ENCODE measurements at places on chromosomes 16 and 17. TPM values are rescaled to one million over a fixed set of nuclear protein-coding genes. Genes with fewer than 3 reads are reported as not detected.

DNA sequence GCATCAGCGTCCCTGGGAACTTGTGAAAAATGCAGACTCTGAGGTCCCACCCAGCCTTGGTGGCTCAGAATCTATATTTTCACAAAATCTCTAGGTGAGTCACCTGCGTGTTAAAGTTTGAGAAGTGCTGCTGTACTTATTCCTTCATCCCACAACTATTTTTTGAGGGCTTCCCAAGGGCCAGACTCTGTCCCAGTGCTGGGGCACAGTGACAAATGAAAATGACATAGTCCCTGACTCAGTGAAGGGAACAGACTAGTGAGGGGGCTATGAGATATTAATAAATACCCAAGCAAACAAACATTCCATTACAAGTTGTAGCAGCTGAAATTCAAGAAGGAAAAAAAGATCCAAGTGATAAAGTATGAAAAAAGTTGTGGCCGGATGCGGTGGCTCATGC lies 9.9 kb upstream of the EMP2 start:
- H3K27me3 ChIP-seq = peaks cover 11% of the 10 kb centered on the region
- H3K27ac ChIP-seq = no peak overlapping the region
- no peak for DNase-seq
- H3K4me3 ChIP-seq = no peak overlapping the region

- no peaks in the 10 kb centered on the region for H3K36me3 ChIP-seq
- no peak overlapping the region for H3K4me3 ChIP-seq
- H3K4me1 ChIP-seq = peaks cover 24% of the 10 kb centered on the region
- H3K27ac ChIP-seq = no peak overlapping the region
- DNase-seq = no peak
- H3K27me3 ChIP-seq = no peaks in the 10 kb centered on the region
Observed at GRCh38 chr17:3890878-3891219, 2.0 kb downstream of the CAMKK1 start.

DNA sequence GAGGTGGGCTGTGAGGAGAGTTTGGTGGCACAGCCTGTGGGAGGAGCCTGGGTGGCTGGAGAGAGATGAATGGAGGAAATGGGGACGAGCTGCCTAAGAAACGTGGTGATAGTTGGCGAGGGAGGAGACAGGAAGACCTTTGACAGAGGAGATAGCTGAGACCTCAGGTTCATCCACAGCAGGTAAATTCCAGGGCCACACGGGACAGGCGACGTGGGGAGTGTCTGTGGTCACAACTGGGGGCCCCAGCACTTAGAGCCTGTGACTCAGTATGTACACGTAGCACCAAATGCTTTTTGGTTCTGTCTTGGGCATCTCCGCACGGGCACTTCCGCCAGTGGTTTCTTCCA lies 7.7 kb downstream of the MINK1 start:
- H3K27ac ChIP-seq = no peak overlapping the region
- no peak overlapping the region for H3K4me3 ChIP-seq
- no peaks in the 10 kb centered on the region for H3K27me3 ChIP-seq
- H3K36me3 ChIP-seq = peaks cover 17% of the 10 kb centered on the region
- H3K4me1 ChIP-seq = peaks cover 6% of the 10 kb centered on the region

DNA sequence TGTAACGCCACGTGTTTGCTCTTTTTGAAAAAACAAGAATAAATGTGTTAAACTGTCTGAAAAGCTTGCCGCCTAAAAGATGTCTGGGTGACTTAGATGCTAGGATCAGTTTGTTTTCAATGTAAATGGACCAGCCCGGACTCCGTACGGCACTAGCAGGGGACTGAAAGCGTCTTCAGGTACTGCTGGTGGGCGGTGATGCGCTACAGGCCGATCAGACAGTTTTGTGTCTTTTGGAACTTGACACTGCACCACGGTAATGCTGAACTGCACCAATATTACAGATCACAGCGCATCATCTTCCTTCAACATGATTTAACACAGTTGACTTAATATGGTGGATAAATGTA lies 727 bp upstream of the MBTPS1 start:
- H3K27ac ChIP-seq = peak overlapping the region; percentile 68
- no peaks in the 10 kb centered on the region for H3K36me3 ChIP-seq
- peaks cover 12% of the 10 kb centered on the region for H3K4me1 ChIP-seq
- peak overlapping the region; percentile 79 for H3K4me3 ChIP-seq

GRCh38 chr17:44915321-44915726 lies at the start of gene GFAP:
Gene GFAP, minus strand, starts transcription at chr17:44915500. Its CDS starts 14 bp downstream, at chr17:44915486.
- H3K4me1 ChIP-seq = peaks cover 12% of the 10 kb centered on the region
- no peak within 1 kb of the TSS for H3K27ac ChIP-seq
- H3K4me3 ChIP-seq = no peak within 1 kb of the TSS
- no peak for DNase-seq
- H3K27me3 ChIP-seq = peaks cover 68% of the 10 kb centered on the region

GRCh38 chr17:3695129-3695722 lies 729 bp downstream of the P2RX5 start:
- no peaks in the 10 kb centered on the region for H3K27me3 ChIP-seq
- H3K4me3 ChIP-seq = peak overlapping the region; percentile 66
- no peak for DNase-seq
- peak overlapping the region; percentile 51 for H3K27ac ChIP-seq

- H3K4me3 ChIP-seq = no peak overlapping the region
- H3K27me3 ChIP-seq = peaks cover 8% of the 10 kb centered on the region
- no peak for DNase-seq
- no peak overlapping the region for H3K27ac ChIP-seq
- no peaks in the 10 kb centered on the region for H3K36me3 ChIP-seq
- no peaks in the 10 kb centered on the region for H3K4me1 ChIP-seq
Observed at GRCh38 chr16:66662445-66663194, 33.9 kb downstream of the CMTM4 start.

DNA sequence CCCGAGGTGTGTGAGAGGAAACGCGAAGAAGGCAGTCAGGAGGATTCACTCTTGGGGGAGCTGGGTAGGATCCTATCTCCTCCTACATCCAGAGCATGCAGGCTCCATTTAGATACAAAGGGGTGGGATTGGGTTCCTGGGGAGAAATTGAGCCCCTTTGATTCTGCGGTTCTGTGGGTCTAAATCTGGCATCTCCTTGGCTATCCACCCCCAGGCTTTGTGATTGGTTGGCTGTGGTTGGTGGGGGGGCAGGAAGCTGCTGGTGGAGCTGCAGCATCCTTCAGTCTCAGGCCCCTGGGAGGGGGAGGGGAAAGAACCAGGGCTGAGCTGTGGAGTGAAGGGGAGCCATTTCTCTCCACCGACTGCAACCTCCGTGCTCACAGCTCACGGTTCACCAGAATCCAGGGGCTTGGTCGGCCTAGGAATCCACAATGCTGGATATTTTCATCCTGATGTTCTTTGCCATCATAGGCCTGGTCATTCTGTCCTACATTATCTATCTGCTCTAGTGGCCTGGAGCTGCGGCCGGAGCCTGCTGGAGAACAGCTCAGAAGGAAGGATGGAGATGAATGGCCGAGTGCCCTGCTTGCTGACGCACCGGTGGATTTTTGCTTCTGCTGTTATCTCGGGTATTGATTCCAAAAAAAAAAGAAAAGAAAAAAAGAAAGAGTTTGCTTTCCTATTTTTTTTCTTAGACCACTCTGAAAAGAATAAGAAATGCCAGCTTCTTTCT lies at the start of gene LASP1NB:
Gene LASP1NB, plus strand, starts transcription at position 352 of the 733 bp plus-strand sequence.
- H3K36me3 ChIP-seq = no peaks in the 10 kb centered on the region
- H3K4me1 ChIP-seq = peaks cover 23% of the 10 kb centered on the region
- H3K4me3 ChIP-seq = no peak within 1 kb of the TSS
- DNase-seq = peak; percentile 68

- H3K27ac ChIP-seq = no peak overlapping the region
- DNase-seq = no peak
- H3K36me3 ChIP-seq = no peaks in the 10 kb centered on the region
- no peaks in the 10 kb centered on the region for H3K27me3 ChIP-seq
- H3K4me3 ChIP-seq = no peak overlapping the region
Observed at GRCh38 chr16:80433623-80434022, 107.2 kb upstream of the DYNLRB2 start.

DNA sequence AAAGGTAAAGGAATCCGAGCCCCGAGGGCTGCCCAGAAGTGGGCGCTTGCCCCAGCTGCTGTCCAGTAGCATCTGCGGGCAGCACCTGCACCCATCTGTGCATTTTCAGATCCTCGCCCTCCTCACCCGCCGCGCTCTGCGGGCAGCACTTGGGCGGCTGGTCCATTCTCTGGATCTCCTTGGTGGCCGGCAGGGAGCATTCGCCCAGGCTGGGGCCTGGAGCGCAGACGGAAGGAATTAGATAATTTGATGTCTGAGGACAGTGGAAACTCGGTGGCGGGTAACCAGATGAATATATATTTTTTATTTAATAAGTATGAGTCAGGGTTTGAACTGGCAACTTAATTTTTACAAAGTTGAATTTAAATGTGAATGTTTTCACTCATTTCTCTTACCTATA lies 88.5 kb downstream of the NPIPB11 start:
- H3K4me3 ChIP-seq = no peak overlapping the region
- H3K36me3 ChIP-seq = no peaks in the 10 kb centered on the region
- DNase-seq = no peak
- H3K27ac ChIP-seq = no peak overlapping the region
- H3K4me1 ChIP-seq = no peaks in the 10 kb centered on the region

GRCh38 chr16:50688867-50689266 lies 4.5 kb upstream of the NOD2 start:
- no peak for DNase-seq
- H3K27ac ChIP-seq = no peak overlapping the region
- H3K4me1 ChIP-seq = peaks cover 43% of the 10 kb centered on the region
- no peak overlapping the region for H3K4me3 ChIP-seq
- no peaks in the 10 kb centered on the region for H3K36me3 ChIP-seq

DNA sequence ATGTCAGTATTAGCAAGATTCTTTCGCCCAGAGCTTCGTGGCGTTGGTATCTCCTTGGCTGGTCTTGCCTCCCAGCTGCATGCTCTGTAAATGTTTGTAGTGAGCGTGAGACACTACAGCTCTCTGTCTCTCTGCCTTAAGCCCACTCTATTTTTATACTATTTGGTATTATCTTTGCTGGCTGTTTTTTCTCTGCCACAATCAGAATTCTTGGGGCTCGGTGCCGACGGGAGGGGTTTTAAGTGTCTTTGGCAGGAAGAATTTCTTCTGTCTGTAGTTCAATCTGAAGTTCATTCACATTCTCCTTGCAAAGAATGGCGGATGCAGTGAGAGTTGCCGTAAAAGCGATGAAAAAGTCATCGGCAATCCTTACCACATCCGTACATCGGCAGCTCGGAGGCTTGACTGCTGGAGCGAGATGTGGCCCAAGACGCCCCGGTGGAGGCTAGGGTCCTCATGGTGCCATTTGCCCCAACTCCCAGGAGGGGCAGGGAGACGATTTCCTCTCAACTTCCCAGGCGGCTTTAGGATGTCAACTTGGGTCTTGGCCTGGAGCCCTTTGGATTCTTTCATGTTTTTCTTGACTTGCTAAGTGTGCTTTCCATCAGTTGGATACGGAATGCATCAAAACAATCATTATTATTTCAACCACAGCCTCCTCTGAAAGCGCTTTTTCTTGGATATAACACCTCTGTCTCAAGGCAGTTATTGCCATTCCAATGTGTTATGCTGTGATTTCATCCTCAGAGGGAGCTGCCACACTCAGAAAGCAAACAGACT lies 132.3 kb upstream of the SDK2 start:
- no peak overlapping the region for H3K27ac ChIP-seq
- H3K27me3 ChIP-seq = no peaks in the 10 kb centered on the region
- no peaks in the 10 kb centered on the region for H3K4me1 ChIP-seq
- no peaks in the 10 kb centered on the region for H3K36me3 ChIP-seq
- DNase-seq = no peak
- H3K4me3 ChIP-seq = no peak overlapping the region

GRCh38 chr16:81127051-81127450 lies 30.9 kb upstream of the GCSH start:
- DNase-seq = no peak
- H3K36me3 ChIP-seq = no peaks in the 10 kb centered on the region
- no peak overlapping the region for H3K4me3 ChIP-seq
- H3K27me3 ChIP-seq = peaks cover 7% of the 10 kb centered on the region

DNA sequence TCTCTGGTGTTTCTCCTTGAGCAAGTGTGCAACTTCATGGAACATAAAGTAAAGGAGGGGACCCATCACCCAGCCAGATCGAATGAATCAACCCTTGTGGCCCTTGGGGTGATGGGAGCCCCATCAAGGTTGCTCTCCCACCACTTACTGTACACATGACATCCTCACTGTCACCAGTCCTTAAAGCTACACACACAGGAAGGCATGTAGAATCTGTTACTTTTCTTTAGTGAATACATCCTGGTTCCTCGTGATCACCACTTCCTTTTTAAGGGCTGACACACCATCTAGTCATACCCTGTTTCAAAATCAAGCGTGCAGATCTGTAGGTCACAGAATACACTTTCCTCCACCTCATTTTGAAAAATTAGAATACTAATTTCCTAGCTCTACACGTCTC lies 22.6 kb upstream of the MPHOSPH6 start:
- no peaks in the 10 kb centered on the region for H3K36me3 ChIP-seq
- DNase-seq = no peak
- no peak overlapping the region for H3K4me3 ChIP-seq
- H3K4me1 ChIP-seq = peaks cover 2% of the 10 kb centered on the region
- H3K27me3 ChIP-seq = no peaks in the 10 kb centered on the region

GRCh38 chr17:76574166-76574565 lies 11.5 kb downstream of the ST6GALNAC2 start:
- H3K27ac ChIP-seq = no peak overlapping the region
- H3K27me3 ChIP-seq = peaks cover 3% of the 10 kb centered on the region
- H3K36me3 ChIP-seq = no peaks in the 10 kb centered on the region
- no peaks in the 10 kb centered on the region for H3K4me1 ChIP-seq

- H3K36me3 ChIP-seq = no peaks in the 10 kb centered on the region
- H3K4me3 ChIP-seq = no peak overlapping the region
- DNase-seq = no peak
- no peaks in the 10 kb centered on the region for H3K27me3 ChIP-seq
- no peaks in the 10 kb centered on the region for H3K4me1 ChIP-seq
Observed at GRCh38 chr16:46649588-46650253, 28.5 kb upstream of the SHCBP1 start.

DNA sequence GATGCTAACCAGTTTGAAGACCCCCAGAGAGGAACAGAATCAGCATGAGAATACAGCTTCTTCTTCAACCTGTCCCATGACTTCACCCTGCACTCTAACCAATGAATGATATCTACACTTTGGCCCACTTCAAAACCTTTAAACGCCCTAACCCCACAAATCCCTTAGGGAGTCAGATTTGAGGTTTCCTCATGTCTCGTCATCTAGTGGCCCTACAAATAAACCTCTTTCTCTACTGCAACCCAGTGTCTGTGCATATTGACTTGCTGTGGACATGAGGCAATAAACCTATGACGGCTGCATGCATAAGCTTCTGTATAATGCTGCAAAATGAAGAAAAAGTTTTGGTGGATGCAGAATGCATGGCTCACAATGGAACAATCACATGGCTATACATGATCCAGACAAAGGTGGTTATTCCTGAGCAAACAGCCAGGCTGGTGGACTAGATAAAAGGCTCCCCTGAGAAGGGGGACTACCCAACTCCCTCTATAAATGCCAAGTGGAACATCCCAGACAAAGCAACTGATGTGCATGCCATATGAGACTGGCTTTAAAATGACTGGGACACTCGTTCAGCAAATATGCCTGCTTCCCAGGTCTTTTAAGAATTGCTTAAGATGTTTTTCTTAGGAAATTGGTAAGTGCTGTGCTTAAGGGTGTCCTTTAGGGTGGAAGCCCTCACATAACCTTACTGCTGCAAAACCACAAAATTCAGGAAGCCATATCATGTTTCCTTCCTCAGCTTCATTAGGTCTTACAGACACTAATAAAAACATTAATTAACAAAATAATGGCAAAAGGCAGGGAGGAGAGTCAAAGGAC lies 12.2 kb downstream of the N4BP1 start:
- H3K36me3 ChIP-seq = no peaks in the 10 kb centered on the region
- no peak for DNase-seq
- no peaks in the 10 kb centered on the region for H3K27me3 ChIP-seq
- peaks cover 25% of the 10 kb centered on the region for H3K4me1 ChIP-seq
- no peak overlapping the region for H3K4me3 ChIP-seq

Gene MT1G
- total RNA-seq = 2.0 TPM

Gene TBC1D3H
- total RNA-seq = not detected

Gene VASN
- total RNA-seq = 0.56 TPM

Gene TRPV3
- total RNA-seq = 0.59 TPM

Gene GPR142
- not detected for total RNA-seq

Gene MT3
- 0.66 TPM for total RNA-seq

Gene GUCY2D
- not detected for total RNA-seq

Gene SPATA32
- total RNA-seq = 0.39 TPM

Data from T-cell (primary cell).